ENCODE measurements at places on chromosomes 7 and 10.

DNA sequence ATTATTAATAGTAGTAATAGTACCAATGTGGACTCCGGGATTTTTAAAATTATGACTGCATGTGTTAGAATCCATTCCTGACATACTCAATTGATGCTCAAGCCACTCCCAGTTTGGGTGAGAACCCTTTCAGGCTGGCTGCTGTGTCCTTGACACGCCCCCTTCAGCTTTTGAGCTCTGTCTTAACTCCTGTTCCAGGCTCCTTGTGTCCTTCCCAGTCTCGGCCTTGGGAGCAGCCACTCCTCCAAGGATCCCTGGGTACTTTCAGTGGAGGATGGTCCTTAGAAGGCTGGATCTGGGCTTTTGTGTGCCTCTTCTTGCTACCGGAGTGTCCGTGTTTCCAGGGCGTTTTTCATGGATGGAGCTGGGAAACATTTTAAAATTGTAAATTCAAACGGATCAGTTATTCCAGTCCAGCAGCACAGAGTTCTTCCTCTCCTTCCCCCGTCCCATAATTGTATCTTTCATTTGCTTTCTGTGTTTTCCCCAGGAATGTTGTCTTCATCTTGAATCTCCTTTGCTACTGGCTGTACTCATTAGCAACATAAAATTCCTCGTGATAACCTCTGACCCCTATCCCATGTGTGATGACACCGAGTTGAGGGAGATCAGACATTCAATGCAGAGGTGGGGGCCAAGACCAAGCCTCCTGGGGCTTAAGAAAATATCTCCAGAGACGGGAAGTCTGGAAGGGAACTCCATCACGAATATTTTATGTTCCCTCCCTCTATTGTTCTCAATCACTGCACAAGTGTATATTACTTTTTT is 40.0 kb upstream of the PFKFB3 start:
- DNase-seq = no peak

- DNase-seq = no peak
These were observed 21.0 kb upstream of the OPALIN start for GRCh38 chr10:96379758-96380157.

GRCh38 chr7:17994079-17994850 is 33.4 kb downstream of the PRPS1L1 start:
- peak; percentile 21 for DNase-seq

GRCh38 chr10:103605359-103606096 is 112.0 kb downstream of the NEURL1 start:
- DNase-seq = peak; percentile 18

DNA sequence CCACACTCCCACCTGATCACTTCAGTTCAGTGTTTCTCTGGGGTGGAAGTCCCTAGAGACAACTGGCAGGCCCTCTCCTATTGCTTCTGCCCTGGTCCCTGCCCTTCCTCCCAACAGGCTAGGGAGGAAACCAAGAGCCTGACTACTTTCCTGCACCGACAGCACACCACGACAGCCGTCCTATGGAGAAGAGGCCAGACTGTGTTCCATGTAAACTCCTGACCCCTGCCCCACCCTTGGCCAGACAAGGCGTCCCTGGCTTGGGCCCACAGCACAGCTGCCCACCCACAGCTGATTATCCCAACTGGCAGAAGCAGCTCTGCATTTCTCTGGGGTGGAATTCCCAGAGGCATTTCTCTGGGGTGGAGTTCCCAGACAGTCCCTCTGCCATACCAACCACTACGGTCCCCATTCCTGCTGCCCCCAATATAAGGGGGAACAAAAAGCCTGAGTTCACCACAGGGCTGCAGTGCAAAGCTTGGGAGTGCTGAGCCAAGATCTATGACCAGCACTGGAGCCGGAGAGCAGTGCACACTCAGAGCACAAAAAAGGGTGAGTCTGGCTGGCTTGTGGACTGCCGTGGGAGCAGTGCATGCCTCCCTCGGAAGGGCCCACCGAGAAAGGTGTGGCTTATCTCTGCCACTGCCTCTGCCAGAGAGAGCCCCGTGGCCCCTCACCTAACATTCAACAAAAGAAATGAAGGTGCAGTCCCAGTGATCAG is 193.4 kb downstream of the HPSE2 start:
- no peak for DNase-seq

- DNase-seq = no peak
These were observed 89.3 kb upstream of the ADRB1 start for GRCh38 chr10:113954409-113954808.

- DNase-seq = no peak
These were observed 166.3 kb upstream of the LANCL2 start for GRCh38 chr7:55198634-55199392.

DNA sequence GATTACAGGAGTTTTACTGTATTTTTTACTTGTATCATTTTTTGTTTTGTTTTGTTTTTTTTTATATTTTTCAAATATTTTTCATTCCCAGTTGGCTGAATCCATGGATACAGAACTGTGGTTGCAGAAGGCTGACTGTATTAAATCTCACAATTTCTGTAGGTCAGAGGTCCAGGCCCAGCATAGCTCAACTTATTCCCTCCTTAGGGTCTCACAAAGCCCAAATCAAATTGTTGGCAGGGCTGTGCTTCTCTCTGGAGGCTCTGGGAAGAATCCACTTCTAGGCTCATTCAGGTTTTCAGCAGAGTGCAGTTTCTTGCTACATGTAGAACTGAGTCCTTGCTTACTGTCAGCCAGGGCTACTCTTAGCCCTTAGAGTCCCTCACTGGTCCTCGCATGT is 22.6 kb downstream of the TSPAN14 start:
- DNase-seq = no peak

DNA sequence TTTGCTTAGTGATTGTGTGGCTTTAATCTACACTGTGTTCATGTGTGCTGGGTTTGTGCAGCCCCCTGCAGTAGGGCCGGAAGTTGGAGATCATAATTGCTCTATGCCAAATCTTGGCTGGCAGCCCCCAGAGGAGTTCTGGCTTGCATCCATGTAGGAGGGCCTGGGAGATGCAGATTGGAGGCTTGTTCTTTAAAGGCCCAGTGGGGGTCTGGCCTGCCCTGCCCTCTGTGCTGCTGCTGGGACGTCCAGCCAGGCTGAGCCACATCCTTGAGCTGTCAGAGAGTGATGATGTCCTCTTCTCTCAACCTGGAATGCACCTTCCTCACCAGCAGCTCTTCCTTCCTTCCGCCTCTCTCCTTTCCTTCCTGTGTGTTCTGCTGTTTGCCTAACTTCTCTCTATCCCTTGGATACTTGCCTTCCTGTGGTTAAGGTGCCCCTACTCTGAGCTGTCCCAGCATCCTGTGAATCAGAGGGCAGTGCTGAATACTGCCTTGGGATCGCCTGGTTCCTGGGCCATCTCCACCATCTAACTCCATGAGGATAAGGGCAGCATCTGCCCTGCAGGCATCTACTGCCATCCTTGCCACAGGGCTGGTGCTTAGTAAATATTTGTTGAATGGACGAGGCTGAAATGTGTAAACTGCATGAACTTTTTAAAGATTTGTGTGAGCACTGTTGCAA is 30.2 kb downstream of the DOCK1 start:
- DNase-seq = no peak

DNA sequence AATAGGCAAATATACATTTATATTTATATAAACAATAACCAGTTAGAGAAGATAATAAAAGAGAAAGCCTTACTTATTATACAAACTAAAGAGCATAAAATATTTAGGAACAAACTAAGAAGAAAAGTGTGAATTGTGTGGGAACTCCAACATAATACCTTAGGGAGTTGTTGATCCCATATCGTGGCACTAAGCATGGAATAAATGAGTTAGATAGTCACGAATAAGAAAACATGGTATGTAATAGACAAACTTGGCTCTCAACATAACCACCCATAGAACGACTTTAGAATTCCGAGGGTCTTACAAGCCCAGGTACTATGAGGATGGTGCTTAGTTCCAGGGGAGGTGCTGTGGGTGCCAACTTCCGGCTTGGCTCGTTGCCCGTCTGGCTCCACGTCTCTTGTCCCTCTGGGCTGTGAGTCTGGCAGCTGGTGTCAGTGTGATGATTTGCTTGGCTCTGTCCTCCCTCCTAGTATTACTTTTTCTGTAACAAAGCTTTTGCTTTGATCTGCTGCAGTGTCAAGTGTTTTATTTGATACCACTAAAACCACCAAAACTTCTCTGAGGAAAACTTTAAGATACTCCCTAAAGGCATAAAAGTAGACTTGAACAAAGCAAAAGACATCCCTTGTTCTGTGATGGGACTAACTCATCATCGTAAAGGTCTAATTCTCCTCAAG is 9.5 kb upstream of the RBM20 start:
- no peak for DNase-seq

All from stimulated activated naive CD4-positive, alpha-beta T cell treated with Interleukin-2 at 50 U/mL for 16 hours (primary cell).